Stimulated activated CD8-positive, alpha-beta memory T cell treated with anti-CD3 and anti-CD28 coated beads, Interleukin-15, amount 100 ng/mL, for 48 hours (primary cell): ENCODE measurements at places on chromosomes 2 and 18.

GRCh38 chr2:144686518-144687215 lies 166.7 kb upstream of the ZEB2 start:
- DNase-seq = no peak

GRCh38 chr2:86622519-86623042 lies 1.1 kb downstream of the RNF103 start:
- no peak for DNase-seq

GRCh38 chr2:71510196-71510807 lies 56.9 kb downstream of the DYSF start:
- DNase-seq = peak; percentile 43

DNA sequence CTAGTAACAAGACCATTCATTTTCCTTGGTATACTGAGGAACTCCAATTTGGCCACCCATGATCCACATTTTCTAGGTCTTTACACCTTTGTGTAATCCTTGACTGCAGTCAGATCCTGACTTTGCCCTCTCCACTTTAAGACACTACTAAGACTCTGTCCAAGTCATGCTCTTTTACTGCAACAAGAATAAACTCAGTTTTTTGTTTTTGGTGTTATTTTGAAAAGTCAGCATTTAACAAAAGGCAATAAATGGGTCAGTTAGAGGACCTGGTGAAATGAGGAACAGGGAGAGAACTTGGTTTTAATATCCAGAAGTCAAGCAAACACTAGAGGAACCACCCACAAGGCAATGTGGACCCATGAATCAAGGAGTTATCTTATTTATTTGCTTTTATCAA lies 252.2 kb upstream of the RBBP8 start:
- DNase-seq = no peak

DNA sequence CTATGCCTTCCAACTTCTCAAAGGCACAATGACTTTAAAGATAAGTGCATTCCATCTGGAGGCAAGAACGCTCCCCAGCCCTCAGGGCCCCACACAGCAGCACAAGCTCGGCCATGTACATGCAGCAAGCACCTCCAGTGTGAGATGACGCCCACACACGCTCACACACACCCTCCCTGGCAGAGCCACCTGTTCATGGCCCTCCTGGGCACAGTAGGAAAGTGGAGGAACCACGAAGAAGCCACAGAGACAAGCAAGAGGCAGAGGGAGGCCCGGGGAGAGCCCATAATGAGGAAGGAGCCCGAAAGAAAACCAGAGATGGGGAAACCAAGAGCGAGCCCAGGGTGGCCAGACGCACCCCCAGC lies 21.7 kb downstream of the BIN1 start:
- DNase-seq = no peak

DNA sequence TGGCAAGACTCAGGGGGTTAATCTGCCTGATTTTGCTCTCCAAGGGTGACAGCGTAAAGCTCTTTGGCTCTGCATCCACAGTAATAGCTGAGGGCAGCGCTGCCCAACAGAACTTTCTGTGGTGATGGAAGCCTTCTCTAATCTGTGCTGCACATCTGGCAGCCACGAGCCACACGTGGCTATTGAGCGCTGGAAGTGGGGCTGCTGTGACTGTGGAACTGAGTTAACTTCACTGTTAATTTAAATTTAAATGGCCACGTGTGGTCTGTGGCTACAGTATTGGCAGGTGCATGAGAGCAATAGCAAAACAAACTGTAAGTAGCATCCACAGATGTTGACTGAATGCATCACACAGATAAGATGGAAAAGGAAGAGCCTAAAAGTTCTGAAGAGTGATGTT lies 47.3 kb upstream of the TMEM200C start:
- DNase-seq = no peak
